Activated T-cell treated with anti-CD3 and anti-CD28 coated beads for 48 hours (primary cell): ENCODE measurements at places on chromosomes 5 and 9.

DNA sequence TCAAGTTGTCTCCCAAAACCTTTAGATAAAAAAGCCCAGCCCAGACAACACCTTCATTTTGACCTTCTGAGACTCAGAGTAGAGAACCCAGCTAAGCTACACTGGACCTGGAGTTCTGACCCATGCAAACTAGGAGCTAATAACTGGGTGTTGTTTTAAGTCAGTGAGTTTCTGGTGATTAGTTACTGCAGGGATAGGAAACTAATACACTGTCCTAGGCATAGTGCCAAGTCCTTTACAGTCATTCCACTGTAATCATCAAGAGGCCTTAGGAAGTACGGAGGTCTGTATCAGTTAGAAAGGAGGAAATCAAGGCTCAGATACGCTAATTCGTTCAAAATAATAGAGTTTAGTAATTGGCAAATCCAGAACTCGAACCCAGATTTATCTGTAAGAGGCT, 197.9 kb downstream of the KCTD16 start:
- DNase-seq, result no peak

DNA sequence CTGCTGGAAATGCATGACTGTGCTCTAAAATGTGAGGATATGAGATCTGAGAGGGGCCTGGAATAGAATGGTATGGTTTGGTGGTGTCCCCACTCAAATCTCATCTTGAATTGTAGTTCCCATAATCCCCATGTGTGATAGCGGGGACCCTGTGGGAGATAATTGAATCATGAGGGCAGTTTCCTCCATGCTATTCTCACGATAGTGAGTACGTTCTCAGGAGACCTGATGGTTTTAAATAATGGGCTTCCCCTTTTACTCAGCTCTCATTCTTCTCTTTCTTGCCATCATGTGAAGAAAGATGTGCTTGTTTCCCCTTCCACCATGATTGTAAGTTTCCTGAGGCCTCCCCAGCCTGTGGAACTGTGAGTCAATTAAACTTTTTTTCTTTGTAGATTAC, 133.6 kb upstream of the ADAMTS16 start:
- DNase-seq, result no peak

DNA sequence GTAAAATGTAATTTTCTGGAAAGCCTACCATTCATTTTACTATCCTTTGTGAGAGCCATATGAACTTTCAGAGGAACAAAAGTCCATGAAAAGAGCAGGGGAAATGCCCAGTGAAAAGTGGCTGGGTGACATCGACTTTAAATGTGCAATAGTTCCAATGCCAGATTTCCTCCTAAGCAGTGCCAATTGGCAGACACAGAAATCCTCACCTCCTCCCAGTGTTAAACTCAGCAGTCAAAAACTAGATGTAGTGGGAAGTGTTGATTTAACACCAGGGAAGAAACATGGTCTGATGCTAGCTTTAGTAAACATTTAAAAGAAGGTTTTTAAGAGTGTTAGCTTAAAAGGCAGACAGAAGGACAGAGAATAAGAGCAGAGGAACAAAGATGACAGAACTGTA, 2055.2 kb downstream of the MAT2B start:
- DNase-seq, result no peak

GRCh38 chr5:168531191-168531590, 2.1 kb downstream of the FBLL1 start:
- no peak for DNase-seq

DNA sequence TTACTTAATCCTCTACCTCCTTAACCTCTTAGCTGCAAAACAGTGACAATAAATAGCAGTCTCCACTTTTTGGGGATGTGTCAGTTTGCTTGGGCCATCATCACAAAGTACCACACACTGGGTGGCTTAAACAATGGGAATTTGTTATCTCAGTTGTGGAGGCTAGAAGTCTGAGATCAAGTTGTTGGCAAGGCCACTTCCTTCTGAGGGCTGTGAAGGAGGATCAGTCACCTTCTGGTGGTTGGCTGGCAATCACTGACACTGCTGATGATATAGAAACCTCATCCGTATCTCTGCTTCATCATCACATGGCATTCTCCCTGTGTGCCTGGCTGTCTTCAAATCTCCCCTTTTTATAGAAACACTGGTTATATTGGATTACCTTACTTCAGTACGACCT, 187.1 kb upstream of the TBC1D2 start:
- DNase-seq, result no peak

DNA sequence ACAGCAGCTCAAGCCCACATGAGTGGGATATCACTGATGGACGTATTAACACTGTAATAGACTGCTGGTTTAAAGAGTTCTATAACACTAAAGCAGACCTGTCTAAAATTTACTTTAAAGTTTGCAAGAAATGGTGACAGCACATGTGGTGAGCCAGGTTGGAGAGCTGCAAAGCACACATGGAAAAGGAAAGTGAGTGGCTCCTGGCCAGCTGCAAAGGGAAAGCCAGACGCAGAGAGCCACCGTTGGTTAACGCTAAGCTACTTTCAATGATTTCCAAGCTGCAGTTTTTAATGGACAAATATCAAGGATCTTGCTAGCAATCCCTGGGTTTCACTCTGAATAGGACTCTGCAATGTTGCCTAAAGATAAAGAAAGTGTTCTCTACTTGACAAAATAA, 89.9 kb downstream of the CTNND2 start:
- DNase-seq, result no peak

DNA sequence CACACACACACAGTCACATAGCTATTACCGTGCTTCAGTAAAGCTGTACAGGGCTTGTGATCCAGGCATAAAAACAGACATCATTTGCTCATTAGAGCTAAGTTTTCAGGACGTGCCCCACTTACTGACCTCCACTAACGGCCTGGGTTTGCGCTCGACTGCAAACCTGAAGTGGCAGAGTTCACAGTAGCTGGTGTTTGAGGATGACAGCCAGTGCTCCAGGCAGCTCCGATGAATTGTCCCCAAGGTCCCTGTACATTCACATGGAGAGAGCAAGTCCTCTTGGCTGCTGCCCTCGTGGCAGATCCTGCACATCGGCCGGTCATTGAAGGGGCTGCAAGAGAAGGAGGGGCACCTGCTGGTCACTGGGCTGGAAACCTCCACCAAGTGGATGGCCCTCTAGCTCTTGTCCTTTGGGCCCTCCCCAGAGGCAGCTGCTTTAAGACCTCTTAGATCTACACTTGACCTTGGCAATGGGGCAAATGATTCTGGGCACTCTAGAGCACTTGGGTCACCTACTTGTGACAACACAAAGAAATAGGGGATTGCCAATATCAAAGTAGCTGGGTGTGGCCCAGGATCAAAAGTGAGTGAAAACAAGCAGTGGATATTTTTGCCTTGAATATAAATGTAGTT, 115.4 kb downstream of the MARCHF3 start:
- DNase-seq, result no peak

GRCh38 chr5:42761791-42762190, 5.2 kb downstream of the CCDC152 start:
- no peak for DNase-seq

- no peak for DNase-seq
Observed at GRCh38 chr5:77168161-77168878, 42.2 kb upstream of the PDE8B start.

GRCh38 chr5:179793468-179794139, at the start of gene LTC4S:
TSS of gene LTC4S (plus strand) at chr5:179793986. CDS start at chr5:179794081, 95 bp downstream.
- DNase-seq, result peak; percentile 18

GRCh38 chr5:116076496-116076895, 8.3 kb upstream of the COMMD10 start:
- DNase-seq, result no peak

GRCh38 chr9:98117984-98118639, 910 bp downstream of the TRIM14 start:
- DNase-seq, result peak; percentile 31

DNA sequence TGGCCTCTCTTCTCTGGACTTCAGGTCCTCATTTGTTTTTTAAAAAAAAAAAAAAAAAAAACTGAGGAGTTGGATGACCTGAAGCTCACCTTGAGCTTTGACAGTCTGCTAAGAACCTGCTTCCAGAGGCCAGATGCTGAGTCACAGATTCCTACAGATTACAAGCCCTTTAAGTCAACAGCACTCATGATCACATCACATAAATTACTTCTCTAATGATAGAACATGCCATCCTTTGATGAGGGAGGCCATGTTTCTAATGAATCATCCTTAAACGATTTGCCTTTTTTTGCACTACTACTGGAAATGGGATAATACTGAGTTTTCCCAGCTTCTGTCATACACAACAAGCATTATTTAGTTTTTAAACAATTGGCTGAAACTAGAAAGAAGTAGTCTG, 34.2 kb upstream of the MYOT start:
- DNase-seq, result no peak

- peak; percentile 56 for DNase-seq
Observed at GRCh38 chr5:170225326-170226128, 7.3 kb upstream of the C5orf58 start.

GRCh38 chr9:7328453-7328852, 471.1 kb downstream of the DMAC1 start:
- DNase-seq, result no peak
